ENCODE measurements at places on chromosomes 5 and 9.

DNA sequence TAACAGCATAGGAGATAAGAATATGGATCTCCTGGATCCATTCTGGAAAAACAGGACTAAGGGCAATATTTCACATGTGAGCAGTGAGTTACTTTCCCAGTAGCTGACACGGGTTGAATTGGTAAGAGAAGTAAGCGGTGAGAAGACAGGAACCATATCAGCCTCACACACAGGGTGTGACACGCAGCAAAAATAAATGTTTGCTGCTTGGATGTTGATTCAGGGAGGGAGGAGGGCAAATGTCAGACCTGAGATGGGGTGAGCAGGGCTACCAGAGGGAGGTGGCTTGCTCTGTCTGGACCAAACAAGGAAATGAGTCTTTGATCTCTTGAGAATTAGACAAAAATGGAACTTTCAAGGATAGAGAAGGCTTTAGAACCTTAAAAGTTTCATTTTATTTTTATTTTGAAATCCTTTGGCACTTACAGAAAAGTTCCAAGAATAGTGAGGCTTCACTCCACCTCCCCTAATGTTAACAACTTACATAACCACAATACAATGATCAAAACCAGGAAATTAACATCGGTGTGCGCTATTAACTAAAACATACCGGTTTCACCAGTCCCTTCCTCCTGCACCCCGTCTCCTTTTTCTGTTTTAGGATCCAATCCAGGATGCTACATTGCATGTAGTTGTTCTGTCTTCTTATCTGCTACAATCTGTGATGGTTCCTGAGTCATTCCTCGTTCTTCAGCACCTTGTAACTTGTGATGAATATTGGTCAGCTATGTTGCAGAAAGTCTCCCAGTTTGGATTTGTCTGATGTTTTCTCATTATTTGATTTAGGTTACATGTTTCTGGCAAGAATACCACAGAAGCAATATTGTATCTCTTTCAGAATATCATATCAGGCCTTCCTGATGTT is 20.5 kb upstream of the ARHGEF28 start:
- DNase-seq, result no peak

DNA sequence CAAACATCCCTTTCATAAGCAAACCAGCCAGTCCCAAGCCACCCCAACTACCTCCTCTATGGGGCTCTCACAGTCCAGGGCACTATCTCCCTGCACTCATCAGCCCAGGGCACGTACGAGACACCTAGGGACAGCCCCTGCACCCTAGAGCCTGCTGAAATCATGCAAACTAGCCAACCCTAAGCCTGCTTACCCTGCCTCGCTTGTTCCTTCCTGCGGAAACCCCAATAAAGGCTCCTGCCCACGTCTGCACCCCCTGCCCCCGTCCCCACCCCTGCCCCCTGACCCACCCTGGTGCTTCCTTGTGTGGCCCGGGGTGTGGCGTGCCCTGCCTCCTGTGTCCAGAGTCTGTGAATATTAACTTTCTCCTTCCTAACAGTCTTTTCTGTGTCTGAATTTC is 135.9 kb downstream of the GADD45G start:
- DNase-seq, result no peak

- DNase-seq, result no peak
Measured at GRCh38 chr5:65320250-65320649, 161.5 kb downstream of the ADAMTS6 start.

GRCh38 chr5:74519679-74520078 is 120.8 kb downstream of the ENC1 start:
- no peak for DNase-seq

DNA sequence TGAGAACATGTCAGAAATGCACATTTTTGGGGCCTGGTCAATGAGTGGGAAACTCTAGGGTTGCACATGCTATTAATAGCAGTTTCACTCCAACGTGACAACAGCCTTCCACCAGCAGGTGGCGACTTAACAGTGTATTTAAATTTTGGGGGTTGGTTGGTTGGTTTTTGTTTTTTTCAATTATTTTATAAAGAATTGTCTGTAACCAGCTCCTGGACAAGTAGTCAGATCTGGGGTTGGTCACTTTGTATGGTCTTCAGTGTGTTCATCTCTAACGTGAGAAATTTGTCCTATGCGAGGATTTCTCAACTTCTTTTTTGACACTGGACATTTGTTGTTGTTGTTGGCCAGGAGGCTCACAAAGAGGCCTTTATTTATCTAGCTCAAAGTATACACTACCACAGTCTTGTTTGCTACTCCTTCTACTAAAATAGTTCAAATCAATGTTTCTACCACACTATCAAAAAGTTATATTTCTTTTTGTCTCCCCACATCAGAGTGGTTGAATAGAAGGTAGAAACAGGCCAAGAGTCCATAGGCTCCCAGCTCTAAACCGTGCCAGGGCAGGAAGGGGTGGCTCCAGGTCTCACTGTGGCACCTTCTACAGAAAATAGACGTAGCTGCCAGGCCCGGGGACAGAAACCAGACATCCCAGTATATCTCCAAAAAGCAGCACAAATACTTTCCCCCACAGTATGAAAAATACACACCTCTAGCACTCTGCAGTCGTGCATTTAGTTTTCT is 110.4 kb downstream of the TRPM6 start:
- DNase-seq, result peak; percentile 55

GRCh38 chr9:128358861-128359260 is 12.3 kb upstream of the URM1 start:
- DNase-seq, result no peak

- no peak for DNase-seq
Measured at GRCh38 chr5:5192681-5193080, 52.6 kb downstream of the ADAMTS16 start.

GRCh38 chr5:128695791-128696530 is 157.9 kb upstream of the FBN2 start:
- no peak for DNase-seq

DNA sequence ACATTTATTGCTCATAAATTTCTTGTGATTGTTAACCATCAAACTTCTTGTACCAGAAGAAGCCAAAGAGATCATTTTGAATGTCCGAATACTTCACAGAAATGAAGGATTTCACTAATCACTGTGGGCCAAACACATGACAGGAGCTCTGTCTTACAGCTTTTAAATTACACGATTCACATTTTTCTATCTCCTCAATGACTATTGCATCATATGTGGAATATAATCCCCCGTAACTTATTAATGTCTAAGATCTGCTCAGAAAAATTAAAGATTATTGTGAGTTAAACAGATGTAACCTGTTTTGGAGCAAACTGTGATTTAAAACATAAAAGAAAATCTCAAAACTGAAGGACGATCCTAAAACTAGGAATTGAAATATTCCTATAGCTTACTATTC is 645.2 kb upstream of the COX7C start:
- no peak for DNase-seq

- DNase-seq, result peak; percentile 43
Measured at GRCh38 chr9:132143359-132143758, 18.5 kb upstream of the NTNG2 start.

- DNase-seq, result peak; percentile 17
Measured at GRCh38 chr5:143471666-143472464, 68.4 kb upstream of the NR3C1 start.

DNA sequence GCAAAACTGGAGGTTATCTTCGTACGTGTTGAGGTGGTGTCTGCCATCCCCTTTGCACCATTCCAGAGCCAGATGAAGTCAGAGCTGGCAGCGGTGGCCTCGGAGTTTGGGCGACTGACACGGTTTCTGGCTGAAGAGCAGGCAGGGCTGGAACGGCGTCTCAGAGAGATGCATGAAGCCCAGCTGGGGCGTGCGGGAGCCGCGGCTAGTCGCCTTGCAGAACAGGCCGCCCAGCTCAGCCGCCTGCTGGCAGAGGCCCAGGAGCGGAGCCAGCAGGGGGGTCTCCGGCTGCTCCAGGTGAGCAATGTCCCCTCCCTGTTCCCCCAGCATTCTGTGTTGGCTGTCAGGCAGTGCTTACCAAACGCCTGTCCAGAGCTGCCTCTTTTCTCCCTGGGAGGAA is 9.5 kb downstream of the TRIM41 start:
- DNase-seq, result no peak

DNA sequence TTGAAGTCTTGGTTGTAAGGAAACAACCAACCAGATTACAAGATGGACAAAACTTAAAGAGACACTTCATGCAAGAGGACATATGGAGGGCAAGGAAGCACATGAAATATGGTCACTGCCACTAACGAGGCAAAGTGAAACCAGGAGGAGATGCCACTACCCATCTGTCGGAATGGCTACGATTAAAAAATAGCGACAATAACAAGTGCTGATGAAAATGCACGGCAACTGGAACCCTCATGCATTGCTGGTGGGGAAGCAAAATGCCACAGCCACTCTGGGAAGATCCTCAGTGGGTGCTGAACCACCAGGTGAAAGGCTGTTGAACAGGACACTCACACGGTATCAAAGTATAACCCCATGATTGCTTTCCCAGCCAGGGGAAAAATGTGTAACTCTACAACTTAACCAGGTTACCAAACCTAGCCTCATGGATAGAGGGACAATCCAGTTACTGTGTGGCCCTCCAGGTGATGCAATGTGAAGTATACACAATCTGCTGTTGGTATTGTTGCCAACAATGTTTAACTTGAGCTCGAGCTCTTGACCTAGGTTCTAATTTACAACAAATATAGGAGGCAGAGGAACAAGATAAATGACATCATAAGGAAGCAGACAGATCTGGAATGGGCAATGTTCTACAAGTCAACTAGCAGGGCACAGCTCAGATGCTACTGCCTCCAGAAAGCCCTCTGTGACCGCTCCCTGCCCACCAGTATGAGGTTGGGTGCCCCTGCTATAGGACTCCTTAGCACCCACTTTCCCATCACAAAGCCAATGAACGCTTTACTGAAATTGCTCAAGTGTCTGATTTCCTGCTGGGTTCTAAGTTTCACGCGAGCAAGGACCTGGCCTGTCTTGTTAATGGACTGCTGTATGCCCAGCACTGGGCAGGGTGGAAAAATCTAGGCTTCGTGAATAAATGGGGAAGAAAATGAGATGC is 25.8 kb downstream of the SH3PXD2B start:
- DNase-seq, result no peak

DNA sequence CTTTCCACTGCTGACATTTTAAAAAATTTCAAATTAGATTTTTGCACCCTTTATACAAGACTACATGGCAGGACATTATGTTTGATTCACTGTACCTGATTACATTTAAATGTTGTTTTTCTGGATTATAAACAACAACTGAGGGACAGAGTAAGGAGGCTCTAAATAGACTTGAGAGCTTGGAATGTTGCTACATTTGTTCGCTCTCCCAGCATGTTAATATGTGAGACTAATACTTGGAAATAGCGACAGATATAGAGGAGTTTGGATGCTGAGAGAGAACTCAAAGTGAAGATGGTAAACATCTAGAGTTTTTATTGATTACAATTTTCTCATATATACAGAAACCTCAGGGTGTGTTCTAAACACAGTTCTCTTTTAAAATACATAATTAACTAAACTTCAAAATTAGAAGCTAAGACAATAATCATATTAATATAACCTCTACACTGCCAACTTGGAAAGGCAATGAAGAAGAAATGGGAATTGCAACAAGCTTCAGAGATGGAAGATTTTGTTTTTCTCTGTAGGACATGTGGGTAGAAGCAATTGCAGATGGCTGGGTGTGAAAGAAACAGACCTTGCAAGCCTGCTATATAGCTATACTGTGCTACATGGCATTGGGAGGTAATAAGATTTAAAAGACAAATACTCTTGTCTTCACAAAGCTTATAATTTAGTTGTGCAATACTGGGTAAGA is 1.4 kb upstream of the NDFIP1 start:
- no peak for DNase-seq

- no peak for DNase-seq
Measured at GRCh38 chr9:108552459-108553040, 303.2 kb downstream of the ACTL7B start.

DNA sequence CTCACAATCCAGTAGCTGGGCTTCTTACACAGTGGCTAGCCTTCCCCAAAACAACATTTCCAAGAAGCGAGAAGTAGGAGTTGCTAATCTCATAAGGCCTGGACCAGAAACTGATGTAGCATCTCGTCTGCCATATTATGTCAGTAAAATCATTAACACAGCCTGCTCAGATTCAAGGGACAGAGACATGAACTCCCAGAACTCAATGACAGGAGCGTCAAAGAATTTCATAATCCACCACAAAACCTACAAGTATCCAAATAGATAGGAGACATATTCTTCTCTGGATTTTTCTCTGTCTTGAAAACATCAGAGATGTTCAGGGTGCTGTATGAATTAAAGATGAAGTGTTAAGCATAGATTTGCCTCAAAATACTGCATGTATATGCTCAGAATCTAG is 457.6 kb upstream of the ACTBL2 start:
- DNase-seq, result no peak

GRCh38 chr5:40652441-40653220 is 27.1 kb upstream of the PTGER4 start:
- no peak for DNase-seq

GRCh38 chr9:109213285-109214121 is 46.5 kb upstream of the FRRS1L start:
- no peak for DNase-seq

DNA sequence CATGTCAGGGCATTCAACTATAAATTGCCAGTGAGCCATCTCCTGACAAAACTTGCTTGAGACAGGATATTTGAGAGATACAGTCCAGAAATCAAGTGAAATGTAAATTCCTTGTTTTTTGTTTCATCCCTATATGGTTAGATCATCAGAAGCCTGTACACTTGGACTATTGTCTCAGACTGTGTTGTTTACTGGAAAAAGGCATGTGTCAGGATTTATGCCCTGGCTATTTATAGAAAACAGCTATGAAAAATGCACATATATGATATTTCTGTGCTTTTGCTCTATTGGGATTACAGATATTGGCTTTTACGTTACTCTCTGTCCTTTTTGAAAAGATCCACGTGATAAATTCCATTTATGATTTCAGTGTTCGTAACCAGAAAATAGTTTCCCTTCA is 44.2 kb downstream of the IL31RA start:
- DNase-seq, result no peak

DNA sequence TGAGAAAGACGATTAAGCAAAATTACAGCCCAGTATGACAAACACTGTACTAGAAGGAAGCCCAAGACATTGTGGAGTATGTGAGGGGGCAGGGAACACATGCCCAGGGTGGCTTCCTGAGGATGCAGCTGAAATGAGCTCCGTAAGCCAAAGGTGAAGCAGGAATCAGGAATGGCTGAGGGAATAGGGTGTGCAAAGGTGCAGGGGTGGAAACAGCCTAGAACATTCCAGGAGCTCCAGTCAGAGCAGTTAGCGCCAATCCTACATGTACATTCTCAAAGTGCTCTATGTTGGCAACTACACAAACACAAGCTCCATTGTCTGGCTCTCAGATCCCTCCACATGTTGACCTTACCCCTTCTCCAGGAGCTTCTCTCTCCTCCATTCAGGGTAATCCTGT is 257.9 kb downstream of the MAN2A1 start:
- no peak for DNase-seq

DNA sequence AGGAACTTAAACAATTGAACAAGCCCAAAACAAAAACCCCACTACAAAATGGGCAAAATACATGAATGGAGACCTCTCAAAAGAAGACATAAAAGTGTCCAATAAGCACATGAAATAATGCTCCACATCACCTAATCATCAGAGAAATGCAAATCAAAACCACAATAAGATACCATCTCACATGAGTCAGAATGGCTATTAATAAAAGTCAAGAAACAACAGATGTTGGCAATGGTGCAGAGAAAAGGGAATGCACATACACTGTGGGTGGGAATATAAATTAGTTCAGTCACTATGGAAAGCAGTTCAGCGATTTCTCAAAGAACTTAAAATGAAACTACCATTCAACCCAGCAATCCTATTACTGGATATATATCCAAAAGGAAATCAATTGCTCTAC is 337.4 kb upstream of the GRIA1 start:
- DNase-seq, result no peak

- DNase-seq, result no peak
Measured at GRCh38 chr5:153157156-153157555, 333.3 kb upstream of the GRIA1 start.

- DNase-seq, result no peak
Measured at GRCh38 chr9:1052365-1053281, 2.5 kb downstream of the DMRT2 start.
